ENCODE measurements at places on chromosomes 2 and 18.

DNA sequence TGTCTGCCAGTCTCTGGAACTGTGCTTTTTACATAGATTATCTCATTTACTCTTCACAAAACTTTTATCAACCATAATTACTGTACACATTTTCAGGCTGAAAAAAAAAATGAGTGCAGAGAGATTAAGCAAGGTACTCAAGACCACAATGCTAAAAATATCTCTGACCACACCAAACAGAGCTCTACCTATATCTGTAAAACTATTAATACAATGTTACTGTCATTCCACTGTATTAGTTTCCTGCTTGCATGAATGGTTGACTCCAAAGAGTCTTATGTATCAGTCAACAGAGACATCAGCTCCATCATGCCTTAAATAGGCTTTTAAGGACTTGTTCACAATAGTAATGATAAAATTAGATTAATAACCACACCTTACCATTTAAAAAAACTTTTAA is 134.7 kb upstream of the CCDC150 start:
- no peak for DNase-seq

DNA sequence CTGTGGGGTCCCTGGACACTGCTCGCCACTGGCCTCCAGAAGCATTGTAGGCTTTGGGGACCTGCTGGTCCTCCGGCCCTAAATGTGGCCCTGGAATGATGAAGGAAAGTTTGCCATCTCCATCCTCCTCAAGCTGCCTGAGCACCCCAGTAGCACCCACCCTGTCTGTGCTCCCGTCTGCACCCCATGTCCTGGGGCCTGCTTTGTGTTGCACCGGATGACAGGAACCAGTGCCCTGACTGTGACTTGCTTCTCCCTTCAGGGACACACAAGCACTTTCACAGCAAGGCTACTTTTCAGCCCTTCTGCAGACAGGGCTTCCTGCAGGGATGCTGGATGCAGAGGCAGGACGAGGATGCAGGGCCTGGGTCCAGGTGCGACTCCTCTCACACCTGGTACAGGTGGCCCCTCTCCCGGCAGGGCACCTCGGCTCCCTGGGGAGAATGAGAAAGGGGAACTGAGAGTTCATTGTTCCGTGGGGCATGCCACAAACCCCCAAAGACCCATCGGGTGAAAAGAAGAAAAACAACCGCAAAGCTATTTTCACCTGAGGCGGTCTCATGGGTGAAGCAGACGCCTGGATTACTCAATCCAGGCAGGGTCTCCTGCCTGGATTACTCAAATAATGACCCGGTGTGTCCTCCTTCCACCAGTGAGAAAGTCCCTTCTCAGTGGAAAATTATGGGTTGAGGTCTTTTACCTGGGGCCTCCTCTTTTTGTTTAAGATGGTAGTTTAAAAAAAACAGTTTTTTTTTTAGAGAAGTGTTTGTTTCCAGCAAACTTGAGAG is 74.9 kb downstream of the LONRF2 start:
- no peak for DNase-seq

- no peak for DNase-seq
Measured at GRCh38 chr2:148603562-148603920, 41.0 kb upstream of the EPC2 start.

- DNase-seq, result no peak
Measured at GRCh38 chr2:162021516-162022058, 52.4 kb downstream of the DPP4 start.

GRCh38 chr2:28752631-28753376 is 1.2 kb downstream of the PPP1CB start:
- DNase-seq, result no peak

DNA sequence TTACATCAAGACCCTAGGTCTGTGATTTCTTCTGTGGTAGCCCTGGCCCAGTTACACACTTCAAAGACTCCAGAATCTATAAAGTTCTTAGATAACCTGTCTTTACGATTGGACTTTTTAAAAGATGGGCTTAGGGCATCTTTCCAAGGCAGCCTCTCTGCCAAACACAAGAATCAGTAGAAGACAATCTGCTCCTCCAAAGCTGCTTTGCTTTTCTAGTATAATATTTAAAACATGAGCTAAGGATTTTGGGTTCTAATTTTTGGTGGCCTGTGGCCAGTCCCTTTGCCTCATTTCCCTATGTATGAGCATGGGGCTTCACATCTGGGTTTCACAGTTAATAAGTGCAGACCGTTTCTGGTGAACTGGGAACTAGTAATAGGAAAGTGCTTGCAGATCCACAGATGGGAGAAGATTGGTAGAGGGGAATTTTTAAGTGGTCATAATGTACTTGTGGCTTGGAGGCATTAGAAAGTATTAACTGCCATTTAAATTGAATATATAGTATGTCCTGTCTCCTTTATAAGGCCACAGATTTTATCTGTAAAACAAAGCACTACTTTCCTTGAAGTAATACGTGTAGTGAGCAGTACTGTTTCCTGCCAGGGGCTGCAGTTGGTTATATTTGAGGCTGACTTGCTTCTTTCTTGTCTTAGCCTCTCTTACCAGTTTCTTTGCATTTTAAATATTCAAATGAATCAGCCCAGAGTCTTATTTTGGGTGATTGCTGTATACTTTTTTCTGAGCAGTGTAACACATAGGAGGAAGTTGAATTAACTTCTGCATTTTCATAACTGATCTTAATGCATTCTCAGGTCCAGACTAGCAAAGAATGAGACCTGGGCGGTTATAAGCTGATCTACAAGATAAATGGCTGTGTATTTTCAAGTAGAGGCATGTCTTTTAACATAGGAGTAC is 1.5 kb downstream of the ARPC2 start:
- DNase-seq, result peak; percentile 4

DNA sequence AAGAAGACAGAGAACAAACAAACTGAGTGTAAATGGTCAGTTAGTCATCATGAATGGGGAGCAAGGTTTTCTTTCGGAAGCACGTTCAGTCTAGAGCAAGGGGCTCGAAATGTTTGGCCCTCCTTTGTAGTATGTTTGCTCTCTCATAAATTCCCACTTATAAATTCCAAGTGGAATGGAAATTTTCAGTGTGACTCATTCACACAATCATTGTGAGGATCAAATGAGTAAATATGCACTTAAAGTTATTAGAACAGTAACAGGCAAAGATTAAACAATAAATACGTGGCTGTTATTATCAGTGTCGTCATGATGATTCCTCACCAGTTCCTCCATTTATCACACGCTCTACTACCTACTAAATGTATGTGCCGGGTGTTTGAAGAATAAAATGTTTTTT is 10.5 kb downstream of the CNGA3 start:
- no peak for DNase-seq

DNA sequence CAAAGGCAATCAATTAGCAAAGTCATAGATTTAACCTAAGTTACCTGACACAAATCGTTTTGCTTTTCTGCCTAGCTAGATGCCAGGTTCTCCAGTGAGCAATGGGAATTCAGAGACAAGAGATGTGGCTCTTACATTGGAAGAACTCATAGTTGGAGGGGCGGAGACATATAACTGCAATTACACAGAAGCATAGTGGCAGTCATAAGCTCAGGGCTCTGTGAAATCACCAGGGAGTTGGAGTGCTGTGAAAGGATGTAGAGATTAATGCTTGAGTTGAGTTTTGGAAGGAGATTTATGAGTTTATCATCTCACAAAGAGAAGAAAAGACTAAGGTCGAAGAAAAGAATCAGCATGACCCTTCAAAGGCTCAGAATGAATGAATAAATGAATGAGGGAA is 457.2 kb upstream of the TRIB2 start:
- no peak for DNase-seq

DNA sequence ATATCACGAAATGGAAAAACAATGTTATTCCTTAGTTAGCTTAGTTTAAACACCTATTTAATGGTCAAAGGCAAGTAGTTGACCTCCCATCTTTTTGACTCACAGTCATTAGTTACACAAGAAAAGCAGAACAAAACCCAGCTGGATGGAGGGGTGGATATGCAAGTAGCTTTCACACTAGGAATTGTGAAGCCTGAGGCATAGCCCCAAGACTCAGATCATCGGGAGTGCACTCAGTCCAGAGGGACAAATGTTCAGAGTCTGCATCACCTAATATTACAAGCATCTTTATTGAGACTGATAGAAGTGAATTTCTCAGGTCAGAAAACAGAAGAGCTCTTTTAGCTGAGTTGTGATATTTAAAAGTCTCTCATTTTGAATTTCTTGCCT is 15.5 kb upstream of the CPS1 start:
- DNase-seq, result no peak

DNA sequence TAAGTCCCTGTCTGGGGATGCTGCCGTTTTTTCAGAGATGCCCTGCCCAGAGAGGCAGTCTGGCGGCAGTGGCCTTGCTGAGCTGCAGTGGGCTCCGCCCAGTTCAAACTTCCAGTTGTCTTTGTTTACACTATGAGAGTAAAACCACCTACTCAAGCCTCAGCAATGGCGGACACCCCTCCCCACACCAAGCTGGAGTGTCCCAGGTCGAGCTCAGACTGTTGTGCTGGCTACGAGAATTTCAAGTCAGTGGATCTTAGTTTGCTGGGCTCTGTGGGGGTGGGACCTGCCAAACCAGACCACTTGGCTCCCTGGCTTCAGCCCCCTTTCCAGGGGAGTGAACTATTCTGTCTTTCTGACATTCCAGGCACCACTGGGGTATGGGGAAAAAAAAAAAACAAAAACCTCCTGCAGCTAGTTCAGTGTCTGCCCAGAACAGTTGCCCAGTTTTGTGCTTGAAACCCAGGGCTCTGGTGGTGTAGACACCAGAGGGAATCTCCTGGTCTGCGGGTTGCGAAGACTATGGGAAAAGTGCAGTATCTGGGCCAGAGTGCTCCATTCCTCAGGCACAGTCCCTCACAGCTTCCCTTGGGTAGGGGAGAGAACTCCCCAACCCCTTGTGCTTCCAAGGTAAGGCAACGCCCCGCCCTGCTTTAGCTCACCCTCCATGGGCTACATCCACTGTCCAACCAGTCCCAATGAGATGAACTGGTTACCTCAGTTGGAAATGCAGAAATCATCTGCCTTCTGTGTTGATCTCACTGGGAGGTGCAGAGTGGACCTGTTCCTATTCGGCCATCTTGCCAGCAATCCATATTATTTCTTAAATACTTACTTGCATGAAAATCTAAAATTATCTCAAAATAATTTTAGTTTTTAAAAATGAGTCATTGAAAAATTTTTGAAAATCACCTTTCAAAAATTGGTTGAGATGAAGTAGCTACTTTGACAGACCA is 338.0 kb downstream of the OSR1 start:
- no peak for DNase-seq

GRCh38 chr2:181526014-181526413 is 68.8 kb downstream of the ITGA4 start:
- no peak for DNase-seq

GRCh38 chr2:241854342-241855244 is 4.1 kb downstream of the PDCD1 start:
- no peak for DNase-seq

- no peak for DNase-seq
Measured at GRCh38 chr2:62184512-62185230, 11.2 kb upstream of the B3GNT2 start.

DNA sequence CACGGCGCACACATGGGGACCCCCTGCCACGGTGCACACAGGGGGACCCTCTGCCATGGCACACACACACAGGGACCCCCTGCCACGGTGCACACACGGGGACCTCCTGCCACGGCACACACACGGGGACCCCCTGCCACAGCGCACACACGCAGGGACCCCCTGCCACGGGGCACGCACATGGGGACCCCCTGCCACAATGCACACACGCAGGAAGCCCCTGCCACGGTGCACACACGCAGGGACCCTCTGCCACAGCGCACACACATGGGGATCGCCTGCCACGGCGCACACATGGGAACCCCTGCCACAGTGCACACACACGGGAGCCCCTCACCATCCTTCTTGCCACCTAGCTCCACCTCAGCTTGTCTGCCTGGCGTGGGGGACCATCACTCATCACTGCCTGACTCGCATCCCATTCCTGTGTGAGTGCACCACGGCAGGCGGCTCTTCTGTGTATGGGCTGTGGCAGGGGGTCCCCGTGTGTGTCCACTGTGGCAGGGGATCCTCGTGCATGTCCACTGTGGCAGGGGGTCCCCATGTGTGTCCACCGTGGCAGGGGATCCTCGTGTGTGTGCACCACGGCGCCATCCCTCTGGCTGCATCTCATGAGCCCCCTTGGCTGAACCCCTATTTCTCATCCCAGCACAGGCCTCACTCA is 206.7 kb downstream of the EIPR1 start:
- DNase-seq, result no peak

GRCh38 chr18:74819433-74820059 is 221.9 kb downstream of the ZNF407 start:
- no peak for DNase-seq

- no peak for DNase-seq
Measured at GRCh38 chr2:237121321-237121720, 35.6 kb downstream of the COPS8 start.

- no peak for DNase-seq
Measured at GRCh38 chr2:66477135-66477842, 42.4 kb downstream of the MEIS1 start.

GRCh38 chr18:58054041-58054781 is 10.2 kb downstream of the NEDD4L start:
- no peak for DNase-seq

- DNase-seq, result no peak
Measured at GRCh38 chr2:88042476-88042875, 13.1 kb downstream of the KRCC1 start.

GRCh38 chr2:3504741-3505140 is 14.6 kb downstream of the ADI1 start:
- DNase-seq, result no peak

- DNase-seq, result no peak
Measured at GRCh38 chr18:61194726-61195125, 138.5 kb upstream of the CDH20 start.

- DNase-seq, result no peak
Measured at GRCh38 chr2:73068147-73068546, 3.4 kb downstream of the SFXN5 start.

DNA sequence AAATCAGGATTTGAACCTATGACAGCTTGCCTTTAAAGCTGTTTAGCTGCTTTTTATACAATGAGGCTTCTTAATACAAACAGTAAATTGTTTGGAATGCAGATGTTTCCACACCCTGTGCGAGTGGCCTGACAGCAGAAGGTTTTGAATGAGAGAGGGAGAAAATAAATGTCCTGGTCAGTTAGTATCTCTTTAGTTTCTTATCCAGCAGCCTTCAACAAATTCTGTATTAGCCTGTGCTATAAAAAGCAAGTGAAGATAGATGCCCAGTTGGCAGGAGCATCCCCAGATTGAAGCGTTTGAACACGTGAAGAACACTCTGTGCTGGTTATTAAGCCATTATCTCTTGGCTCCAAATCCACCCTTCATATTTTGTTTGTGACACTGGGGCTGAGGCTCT is 70.6 kb downstream of the CERS6 start:
- no peak for DNase-seq

- DNase-seq, result no peak
Measured at GRCh38 chr18:60502591-60502990, 130.0 kb upstream of the MC4R start.

DNA sequence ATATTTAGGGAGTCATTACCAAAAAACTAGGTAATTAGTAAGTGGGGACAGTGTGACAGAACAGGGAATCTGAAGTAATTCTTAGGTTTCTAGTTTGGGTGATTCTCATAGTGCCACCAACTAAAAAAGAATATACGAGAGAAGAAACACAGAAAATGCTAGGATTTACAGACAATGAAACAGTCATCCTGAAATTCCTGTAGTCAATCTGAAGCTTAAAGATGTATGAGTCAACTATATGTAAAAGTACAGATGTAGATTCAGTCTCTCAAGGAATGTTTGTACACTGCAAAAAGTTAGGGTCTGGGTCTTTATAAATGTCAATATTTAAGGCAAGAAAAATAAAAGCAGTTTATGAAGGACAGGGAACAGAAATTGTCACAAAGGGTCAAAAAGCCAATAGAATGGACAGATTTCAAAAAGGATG is 107.0 kb downstream of the STRN start:
- no peak for DNase-seq
